ENCODE measurements at places on chromosomes 6 and 20.

GRCh38 chr20:51700809-51701285 is 67.3 kb downstream of the ATP9A start:
- DNase-seq = no peak

GRCh38 chr20:23666189-23666588 is 22.6 kb downstream of the CST4 start:
- no peak for DNase-seq

DNA sequence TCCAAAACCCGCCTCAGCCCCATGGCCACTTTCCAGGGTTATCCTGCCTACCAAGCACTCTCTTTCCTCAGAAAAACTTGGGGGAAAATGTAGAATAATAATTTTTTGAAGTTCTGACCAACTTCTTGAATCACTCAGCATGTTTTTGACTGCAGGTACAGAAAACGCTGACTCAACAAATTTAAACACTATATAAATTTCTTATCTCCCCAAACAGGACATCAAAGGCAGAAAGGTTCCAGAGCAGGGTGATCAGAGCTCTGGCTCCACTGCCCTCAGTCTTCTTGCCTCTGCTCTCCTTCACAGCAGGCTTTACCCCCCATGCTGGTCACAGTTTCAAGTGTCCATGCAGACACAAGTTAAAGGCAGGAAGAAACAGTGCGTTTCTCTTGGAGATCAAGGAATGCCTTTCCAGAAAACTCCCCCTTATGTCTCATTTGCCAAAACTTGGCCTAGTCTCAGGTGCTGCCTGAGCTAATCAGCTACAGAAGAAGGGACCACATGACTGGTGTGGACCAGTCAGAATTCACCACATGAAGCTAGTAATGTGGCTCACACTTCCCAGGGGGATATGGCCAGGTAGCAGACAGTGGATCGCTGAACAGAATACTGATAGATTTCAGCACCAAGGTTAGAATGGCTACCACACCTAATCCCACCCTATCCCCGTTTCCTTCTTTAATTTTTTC is 24.4 kb upstream of the SLC17A3 start:
- no peak for DNase-seq

DNA sequence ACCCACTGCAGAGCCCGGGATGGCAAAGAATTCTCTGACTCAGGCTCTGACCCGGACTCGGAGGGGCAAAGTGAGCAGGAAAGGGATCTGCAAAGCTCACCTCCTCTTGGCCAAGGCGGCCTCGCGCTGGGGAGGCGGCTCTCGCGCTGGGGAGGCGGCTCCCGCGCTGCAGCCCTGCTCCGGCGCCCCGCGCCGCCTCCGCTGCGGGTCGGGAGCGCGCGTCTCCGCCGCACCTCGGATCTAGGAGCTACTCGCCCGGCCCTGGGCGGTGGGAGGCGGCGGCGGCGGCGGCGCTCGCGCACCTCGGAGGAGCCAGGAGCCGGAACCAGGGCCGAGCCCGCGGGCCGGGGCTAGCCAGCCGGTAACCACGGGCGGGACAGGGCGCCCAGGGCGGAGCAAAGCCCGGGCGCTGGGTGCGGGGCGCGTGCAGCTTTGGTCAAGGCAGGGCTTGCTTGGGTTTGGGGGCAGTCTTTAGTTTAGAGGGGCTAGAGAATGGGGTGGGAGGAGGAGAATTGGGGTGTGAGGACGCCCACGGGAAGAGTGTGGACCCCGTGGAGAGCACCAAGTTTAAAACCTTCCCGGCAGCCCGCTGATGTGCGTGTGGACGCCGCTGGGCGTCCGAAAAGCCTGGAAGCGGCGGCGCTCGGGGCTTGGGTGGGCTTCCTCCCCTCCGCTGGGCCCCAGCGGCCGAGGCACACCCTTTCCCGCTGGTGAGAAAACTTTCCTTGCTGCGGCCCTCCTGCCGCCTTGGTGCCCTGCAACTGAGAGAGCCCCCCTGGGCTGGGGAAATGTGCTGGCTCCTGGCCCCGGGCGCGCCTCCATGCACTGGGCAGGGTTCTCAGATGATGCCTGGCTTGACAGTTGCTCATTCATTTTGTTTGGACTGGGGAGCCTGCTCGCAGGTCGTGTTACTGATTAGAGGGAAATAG is at the start of gene MRAP2:
Gene MRAP2 (plus strand): TSS at position 250 of the 929 bp plus-strand sequence. CDS start 21,547 bp downstream, outside the sequence.
- no peak for DNase-seq

GRCh38 chr6:16483315-16483875 is 245.0 kb downstream of the GMPR start:
- DNase-seq = no peak

- DNase-seq = no peak
These were observed 119.2 kb upstream of the ASCC3 start for GRCh38 chr6:101000341-101000740.

DNA sequence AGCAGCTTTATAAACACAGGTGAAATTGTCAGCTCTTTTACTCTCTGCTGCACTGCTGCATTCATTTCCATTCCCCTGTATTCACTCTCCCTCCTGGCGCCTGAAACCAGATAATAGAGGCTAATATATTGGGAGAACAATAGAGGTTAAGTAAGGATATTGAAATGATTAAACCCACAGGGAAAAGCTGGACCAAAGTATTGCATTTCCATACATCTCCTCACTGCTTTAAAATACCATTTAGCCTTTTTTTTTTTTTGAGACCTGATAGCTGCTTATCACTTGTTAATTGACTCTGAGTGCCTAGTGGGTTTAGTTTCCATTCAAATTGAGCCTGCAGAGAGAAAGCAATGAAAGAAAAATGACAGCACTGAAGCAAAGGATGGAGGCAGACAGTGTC is 540.5 kb upstream of the IMPG1 start:
- no peak for DNase-seq

- no peak for DNase-seq
These were observed 136.3 kb downstream of the CFAP61 start for GRCh38 chr20:20188647-20189046.

DNA sequence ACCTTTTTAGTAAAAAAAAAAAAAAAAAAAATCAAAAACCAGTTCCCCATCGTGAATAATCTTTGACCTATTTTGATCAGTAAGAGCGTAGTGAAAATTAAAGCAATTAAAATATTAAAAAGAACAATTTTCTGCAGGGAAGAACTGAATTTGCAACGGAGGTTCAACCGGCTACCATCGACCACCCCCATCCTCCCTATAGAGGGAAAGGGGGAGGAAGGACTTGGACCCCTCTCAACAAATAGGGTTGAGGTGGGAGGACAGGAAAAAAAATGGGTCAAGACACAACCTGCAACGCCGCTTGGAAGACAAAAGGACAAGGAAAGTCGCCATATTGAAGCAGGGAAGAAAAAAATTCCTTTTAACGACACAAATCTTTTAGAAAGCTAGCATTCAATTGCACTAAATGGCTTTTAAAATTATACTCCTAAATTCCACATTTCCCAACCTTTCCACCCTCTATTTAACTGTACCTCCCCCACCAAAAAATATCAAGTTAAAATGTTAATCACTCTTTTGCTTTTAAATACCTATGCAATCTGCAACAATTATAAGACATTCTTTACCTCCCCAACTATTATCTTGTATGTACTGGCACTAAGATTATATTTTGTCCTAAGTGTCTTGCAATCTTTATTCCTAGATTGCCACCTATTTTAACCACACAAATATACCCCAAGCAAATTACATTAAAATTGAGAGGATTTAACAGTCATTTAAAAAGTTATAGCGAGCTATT is 1.7 kb downstream of the PPP1R10 start:
- DNase-seq = no peak

- DNase-seq = no peak
These were observed 23.3 kb upstream of the SNRNP48 start for GRCh38 chr6:7566617-7567173.

- no peak for DNase-seq
These were observed 22.4 kb downstream of the MMP24 start for GRCh38 chr20:35248641-35249475.

DNA sequence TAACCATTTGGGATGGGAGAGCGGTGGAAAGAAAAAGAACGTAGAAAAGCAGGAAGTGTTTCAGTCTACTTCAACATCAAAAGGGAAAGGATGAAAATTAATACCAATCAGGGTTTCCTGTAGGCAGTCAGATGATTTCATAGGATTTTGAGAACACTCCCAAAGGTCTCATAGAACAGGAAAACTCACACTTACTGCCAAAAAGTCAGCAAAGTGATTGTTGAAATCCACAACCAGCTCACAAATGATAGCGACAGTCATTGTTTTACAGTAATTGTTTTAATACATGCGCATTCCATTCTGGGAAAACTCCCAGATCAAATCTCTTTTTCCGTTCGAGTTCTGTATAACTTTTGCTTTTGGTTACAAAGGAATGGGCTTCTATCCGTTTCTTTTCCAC is 5.3 kb upstream of the CNKSR3 start:
- no peak for DNase-seq

DNA sequence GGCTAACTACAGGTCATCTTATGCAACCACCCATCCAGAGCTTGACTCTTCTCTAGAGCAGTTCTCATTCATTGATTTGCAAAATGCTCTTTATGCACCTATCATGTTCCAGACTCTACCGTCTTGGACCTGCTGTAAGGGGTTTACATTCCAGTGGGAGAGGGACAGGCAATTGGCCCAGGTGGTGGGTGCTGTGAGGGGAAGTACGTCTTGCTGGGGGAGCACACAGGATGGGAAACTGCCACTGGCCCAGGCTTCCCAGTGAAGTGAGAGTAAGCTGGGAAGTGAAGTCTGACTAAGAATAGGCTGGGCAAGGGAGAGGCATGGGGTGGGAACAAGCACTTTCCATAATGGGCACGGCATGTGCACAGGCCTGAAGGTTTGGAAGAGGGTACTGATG is 13.8 kb downstream of the OLIG3 start:
- no peak for DNase-seq

- DNase-seq = no peak
These were observed 920 bp downstream of the GJA1 start for GRCh38 chr6:121436274-121436857.

GRCh38 chr20:58511364-58511763 is 3.8 kb downstream of the APCDD1L start:
- DNase-seq = no peak

DNA sequence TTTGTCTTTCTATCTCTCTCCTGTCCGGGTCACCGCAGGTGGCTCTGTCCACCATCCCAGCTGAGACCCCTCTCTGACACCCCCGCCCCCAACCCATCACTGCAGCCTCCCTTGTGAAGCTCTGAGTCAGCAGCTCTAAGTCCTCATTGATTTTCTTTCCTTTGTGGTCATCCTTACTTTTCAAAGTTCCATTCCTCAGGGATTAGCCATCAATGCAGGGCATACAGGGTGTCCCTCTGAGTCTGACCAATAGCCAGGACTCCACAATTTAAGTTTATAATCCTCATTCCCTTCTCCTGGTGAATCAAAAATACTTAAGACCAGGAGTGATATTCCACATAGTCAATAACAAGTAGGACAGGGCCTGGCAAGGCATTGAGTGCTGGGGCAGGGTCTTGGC is 333.3 kb upstream of the CNR1 start:
- DNase-seq = no peak

- no peak for DNase-seq
These were observed 701.8 kb upstream of the ADGRB3 start for GRCh38 chr6:67933278-67933677.

GRCh38 chr6:170074435-170074834 is 216.4 kb downstream of the DLL1 start:
- no peak for DNase-seq

DNA sequence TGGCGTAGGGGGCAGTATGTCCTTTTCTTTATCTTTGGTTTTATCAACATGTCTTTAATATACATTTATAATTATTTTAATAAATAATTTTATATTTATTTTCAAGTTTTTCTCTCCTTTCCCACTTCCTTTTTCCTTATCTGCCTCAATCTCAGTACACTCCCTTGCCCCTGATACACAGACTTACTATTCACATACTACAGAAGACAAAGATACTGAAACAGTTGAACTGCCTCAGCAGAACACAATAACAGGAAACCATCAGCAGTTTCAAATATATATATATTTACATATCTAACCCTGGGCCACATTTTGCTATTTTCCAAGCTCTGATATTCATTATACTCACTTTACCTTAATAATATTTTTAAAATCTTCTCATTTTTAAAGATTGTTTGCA is 19.8 kb downstream of the IBTK start:
- no peak for DNase-seq

DNA sequence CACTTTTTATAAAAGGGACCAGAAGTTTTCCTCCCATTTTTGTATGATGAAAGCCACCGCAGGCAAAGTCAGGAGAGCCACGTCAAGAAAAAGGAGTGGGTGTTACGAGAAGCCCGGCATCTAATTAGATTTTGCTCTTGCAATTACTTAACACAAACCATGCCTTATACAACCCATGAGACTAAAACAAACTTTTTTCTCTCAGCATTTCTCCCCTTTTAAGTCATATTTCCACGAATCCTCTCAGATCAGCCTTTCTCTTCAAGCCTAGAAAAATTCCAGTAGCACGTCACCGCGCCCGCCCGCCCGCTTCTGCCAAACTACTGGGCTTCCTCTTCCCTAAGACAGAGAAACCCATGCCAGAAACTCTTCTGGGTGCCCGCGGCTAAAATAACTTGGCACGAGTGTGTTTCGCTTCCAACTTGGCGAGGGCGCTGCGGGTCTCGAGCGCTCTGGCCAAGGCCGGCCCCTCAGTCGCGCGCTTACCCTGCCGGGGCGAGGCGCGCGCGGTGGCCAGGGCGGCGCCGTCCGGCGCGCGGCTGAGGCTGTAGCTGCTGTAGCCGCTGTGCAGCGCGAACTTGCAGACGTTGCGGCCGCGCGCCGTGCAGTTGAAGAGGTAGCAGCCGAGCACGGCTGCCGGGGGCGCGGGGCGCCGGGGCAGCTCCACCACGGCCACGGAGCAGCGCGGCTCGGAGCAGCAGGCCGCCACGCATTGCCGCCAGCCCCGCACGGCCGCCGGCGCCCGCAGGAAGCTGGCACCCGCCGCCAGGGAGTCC is 1.0 kb downstream of the LRP11 start:
- no peak for DNase-seq

GRCh38 chr6:137362878-137363804 is 131.1 kb downstream of the OLIG3 start:
- no peak for DNase-seq

DNA sequence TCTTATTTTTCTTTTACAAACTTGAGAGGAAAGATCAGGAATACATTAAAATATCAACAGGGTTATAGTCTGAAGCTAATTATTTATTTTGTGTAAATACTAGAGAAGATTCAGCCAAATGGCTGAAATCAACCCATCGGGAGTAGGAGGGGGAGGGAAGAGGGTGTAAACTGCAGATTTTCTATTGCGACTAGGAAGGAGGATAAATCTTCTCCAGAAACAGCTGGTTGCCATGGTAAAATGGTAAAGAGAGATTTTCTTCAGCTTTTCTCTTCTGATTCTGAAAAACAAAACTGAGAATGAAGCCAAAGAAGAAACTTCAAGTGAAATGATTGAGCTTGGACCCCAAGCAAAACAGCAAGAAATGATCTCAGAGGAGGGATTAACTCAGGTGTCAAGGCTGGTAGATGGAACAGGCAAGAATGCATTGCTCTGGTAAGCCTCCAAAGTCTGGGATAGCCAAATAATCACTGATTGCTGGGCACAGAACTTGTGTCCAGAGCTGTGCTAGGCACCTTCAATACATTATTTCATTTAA is 193.5 kb upstream of the SPTLC3 start:
- no peak for DNase-seq

GRCh38 chr6:121664158-121664557 is 228.7 kb downstream of the GJA1 start:
- DNase-seq = no peak

GRCh38 chr6:102895683-102896082 is 1502.2 kb downstream of the GRIK2 start:
- no peak for DNase-seq

GRCh38 chr6:34157236-34157830 is 11.4 kb upstream of the GRM4 start:
- DNase-seq = no peak
